ENCODE measurements at places on chromosomes 3 and 15.

GRCh38 chr3:110750201-110750600 is 321.4 kb upstream of the NECTIN3 start:
- DNase-seq = no peak

DNA sequence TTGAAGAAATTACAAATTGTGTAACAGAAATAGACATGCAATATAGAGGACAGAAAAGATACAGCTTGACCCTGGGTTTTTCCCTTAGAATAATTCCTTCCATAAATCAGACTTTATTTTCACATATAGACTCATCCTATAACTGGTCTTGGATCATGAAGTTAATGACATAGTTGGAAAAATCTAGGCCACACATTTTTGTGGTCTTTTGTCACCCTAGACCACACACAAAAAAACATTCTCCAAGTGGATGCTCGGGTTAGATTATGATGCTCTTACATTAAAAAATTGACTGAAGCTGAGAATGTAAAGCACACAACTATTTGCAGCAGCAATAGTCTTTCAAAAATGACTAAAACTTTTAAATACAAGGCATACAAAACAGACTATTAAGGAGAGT is 7.5 kb upstream of the PLA2G4D start:
- DNase-seq = no peak

GRCh38 chr15:38486936-38487335 is 33.0 kb downstream of the FAM98B start:
- no peak for DNase-seq

DNA sequence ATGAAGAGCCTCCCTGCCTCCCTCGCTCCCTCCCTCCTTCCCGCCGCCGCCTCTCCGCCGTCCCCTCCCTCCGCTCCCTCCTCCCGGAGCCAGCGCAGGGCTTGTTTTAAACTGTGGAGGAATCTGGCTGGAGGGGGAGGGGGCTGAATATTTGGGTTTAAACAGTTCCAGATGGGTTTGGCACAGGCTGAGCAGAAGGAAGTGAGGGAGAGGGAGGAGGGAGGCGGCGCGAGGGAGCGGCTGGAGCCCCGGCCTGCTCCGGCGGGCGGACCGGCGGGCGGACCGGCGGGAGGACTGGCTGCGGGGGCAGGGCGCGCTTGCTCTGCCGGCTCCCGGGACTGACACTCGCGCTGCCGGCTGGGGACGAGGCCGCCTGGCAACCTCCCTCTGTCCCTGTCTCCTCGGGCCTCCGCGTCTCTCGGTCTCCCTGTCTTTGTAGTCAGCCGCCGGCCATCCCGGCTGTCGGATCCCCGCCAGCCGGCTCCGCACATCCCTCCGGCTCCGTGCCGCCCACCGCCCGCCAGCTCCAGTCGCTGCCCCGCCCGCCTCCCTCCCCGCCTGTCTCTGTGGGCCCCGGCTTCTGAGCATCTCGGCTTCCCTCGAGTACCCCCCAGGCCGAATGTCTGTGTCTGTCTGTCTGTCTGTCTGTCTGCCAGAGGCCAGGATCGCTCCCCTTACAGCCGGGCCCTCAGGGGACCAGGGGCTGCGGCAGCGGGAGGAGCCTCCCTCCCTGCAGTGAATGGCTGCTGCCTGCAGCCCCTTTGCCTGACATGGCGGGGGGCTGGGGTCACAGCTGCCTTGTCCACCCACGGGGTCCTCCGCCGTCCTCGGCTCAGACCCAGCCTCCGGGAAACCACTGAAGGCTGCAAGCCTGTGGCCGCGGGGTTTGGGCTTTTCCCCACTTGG is 7.6 kb downstream of the EPHB3 start:
- DNase-seq = peak; percentile 96

DNA sequence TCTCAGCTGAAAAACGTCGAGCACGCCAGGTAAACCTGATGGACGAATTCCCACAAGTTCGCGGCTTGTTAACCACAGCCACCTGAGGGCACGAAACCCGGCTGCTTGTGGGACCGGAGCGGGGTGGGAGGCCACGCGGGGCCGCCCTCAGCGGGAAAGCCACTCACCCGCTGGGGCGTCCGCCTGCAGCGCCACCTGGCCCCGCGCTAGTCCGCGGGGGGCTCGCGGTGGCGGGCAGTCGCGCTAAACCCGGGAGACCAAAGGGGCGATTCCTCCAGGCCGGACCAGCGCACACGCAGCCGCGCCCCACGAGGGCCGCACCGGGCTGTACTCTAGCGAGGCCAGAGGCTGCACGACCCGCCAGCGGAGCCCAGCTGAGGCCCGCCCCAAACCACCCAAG is 15.7 kb upstream of the CFAP161 start:
- no peak for DNase-seq

DNA sequence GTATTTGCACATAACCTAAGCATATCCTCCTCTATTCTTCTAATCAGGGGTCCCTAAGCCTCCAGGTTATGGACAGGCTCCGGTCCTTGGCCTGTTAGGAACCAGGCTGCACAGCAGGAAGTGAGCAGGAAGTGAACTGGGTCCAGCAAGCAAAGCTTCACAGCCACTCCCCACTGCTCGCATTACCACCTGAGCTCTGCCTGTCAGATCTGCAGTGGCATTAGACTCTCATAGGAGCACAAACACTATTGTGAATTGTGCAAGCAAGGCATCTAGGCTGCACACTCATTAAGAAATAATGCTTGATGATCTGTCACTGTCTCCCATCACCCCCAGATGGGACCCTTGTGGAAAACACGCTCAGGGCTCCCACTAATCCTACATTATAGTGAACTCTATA is 9.8 kb downstream of the MSL2 start:
- DNase-seq = no peak

- DNase-seq = no peak
These were observed 103.7 kb downstream of the AQP9 start for GRCh38 chr15:58241872-58242271.

DNA sequence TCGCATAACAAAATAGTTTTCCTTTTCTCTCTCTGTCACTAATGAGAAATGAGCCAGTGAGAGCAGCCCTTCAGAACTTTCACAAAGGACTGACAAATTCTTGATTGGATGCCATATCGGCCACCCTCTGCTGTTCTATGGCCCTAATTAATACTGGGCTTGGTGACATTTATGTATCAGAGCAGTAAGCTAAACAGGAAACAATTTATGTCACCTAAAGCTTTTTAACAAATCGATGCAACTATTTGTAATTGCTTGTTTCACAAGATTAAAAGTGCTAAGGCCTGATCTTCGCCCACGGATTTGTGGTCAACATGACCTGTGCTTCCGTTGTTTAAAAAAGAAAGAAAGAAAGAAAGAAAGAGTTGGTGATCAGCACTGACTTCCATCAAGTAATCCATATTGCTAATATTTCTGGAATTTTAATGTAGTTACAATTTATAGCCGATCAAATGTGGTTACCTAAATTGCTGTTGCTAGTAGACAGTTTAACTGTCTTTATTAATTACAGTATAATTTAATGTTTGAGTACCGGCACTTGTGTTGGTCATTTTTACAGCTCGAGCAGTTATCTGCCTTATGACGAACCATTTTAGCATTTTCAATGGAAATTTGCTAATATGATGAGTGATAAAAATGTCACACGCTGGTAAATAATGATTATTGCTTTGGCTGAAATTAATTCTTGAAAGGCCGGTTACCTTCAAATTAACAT is 631.3 kb downstream of the FOXP1 start:
- no peak for DNase-seq

DNA sequence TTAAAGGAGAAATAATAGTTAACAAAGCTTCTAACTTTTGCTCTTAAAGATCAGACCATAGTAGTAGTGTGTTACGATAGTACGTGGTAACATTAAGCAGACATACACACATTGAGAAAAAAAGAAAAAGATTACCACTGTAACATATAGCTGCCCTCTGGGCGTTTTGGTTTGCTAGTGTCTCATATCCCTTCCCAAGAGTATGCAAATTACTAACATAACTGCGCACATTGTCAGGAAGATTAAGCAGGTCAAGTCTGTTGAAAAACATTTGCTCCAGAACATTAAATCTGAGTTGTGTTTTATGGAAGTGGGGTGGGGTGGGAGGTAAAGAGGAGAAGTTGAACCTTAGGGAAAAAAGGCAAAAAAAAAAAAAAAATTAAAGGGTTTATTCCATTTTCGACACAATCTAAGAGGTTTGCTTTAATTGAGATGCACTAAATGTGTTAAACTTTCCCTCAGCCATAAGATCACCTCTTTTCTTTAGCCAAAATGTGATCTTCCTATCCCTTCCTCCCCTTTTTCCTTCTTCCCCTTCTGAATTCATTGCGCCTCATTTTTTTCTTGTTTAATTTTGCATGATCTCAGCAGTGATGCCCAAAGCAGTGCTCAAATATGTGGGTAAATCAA is 1.5 kb upstream of the LRIG1 start:
- DNase-seq = no peak

- no peak for DNase-seq
These were observed 30.8 kb downstream of the CHCHD4 start for GRCh38 chr3:14093831-14094230.
